Fibroblast of skin of scalp (primary cell): ENCODE measurements at places on chromosomes 2 and 18.

GRCh38 chr2:12083081-12083581, 336.7 kb downstream of the LPIN1 start:
- no peak for DNase-seq

DNA sequence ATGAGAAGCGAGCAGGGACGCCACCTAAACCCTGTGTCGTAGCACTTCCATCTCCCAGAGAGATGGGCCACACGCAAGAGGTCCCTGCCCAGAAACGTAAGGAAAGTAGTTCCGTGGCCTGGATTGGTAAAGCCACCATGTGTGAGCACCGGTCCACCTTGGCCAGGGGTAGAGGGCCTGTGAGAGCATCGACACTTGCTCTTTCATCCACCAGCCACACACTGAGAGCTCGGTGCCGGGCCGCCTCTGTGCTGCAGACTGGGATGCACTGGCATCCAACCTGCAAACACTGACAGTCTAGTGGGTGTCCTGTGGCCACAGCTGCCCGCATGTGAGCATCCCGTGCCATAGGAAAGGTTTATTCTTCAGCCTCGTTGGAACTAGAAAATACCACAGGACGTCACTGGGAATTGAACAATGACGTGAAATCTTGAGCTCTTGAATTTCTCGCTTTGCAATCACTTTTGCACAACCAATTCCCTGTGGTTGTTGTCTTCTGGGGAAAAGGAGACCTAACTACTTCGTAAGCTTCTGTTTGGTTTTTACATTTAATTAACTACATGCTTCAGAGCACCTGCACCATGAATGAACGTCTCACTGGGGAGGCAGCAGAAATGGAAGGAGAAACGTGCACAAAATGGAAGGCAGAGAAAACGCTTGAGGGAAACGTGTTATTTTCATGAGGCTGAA, 212.0 kb upstream of the RAB6C start:
- no peak for DNase-seq

DNA sequence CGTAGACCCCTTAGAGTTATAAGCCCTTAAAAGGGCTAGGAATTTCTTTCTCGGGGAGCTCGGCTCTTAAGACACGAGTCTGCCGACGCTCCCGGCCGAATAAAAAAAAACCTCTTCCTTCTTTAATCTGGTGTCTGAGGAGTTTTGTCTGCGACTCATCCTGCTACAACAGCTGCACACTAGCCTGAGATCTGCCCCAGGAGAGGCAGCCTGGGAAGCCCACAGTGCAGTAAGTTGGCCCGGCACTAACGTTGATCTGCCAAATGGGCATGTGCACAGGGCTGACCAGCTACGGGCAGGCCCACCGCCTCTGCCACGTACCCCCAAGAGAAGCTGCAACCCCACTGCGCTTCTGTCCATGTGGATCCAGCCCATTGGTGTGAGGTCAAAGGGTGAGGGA, 8.4 kb upstream of the LIMS2 start:
- peak; percentile 58 for DNase-seq

DNA sequence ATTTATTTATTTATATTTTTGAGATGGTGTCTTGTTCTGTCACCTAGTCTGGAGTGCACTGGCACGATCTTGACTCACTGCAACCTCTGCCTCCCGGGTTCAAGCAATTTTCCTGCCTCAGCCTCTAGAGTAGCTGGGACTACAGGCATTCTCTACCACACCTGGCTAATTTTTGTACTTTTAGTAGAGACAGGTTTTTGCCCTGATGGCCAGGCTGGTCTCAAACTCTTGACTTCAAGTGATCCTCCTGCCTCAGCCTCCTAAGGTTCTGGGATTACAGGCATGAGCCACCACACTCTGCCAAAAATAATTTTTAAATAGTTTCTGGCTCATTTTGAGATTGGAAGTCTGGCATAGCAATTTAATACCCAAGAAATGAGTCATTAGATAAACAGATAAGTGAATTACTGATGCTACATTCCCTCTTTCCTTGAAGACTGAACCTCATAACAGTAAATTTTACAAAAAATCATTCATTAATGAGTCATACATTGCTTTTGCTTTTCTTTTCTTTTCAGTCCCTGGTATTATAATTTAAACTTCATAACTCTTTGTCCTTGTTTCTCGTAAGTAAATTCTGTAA, 881.6 kb upstream of the PIK3C3 start:
- DNase-seq: peak; percentile 71

DNA sequence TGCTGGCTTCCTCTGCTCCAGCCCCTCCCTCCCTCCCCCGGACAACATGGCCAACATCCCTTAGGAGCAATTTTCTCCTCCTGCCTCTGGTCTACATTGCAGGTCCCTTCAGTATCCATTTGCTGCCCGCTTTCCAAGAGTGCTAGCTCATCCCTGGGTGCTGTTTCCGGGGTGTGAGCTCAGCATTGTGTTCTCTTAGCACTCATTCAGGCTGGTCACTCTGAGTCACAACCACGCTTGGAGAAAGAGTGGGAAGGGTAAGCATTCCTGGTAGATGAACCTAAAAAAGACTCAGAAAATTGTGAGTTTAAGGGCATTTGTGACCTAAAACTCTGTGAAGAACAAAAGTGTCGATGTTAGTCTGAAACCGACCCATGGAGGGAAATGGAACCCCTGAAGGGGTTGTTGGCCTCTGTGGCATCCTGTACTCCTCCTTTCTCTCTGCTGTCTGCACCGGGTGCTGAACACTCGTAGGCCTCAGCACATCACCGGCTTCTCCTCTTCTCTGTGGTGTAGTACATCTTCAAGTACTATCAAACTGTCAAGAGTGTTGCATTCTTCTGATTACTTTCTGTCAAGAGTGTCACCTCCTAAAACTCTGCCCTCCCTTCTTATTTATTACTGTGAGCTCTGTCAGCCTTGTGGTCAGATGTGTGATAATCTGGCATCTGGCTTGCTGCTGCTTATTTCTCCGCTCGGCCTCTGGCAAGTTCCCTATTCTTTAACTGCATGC, 73.0 kb downstream of the CTNNA2 start:
- peak; percentile 4 for DNase-seq

DNA sequence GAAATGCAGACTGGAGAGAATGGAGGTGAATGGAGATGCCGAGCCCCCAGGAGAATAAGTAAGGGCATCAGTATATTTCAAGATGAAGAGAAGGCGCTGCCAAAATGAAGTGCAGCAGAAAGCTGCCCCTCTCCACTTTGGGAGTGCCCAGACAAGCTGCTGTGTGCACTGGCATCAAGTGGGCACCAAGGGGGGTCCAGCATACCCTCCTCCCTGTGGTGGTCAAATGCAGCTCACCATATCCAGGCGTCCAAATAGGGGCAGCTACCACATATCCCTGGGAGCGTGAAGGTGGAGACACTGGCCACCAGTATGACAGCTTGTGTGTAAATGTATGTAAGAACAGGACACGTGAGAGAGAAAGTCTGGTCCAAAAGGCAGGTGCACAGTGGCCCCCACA, 236.6 kb downstream of the KLHL29 start:
- DNase-seq: no peak

DNA sequence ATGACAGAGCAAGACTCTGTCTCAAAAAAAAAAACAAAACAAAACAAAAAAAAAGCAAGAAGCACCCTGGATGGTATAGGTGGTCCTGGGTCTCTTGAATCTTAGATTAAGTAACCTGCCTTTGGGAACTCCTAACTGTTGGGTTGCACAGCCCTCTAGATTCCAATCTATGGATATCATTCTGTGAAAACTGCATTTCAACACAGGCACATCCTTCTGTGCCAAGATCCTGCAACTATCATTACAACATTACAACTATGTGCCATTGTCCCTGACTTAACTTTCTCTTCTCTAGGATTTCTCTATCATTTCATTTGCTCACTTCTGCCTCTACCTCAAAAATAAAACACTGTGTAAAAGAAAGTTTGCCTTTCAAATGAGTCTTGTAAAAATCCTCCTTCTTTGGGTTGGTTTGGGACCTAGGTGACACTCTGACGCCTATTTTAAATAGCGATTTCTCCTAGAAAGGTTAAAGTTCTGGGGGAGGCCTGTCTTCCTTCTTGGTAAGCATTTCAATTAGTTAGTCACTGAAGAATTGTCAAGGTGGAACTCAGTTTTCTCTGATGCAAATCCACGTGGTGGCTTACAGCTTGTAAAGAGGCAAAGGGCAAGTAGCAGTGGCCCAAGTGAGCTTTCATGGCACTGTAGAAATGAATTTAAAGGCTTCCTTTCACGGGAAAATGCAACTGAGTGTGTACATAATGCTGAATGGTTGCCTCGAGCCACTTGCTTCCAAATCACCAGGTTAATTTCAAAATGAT, 9.2 kb downstream of the LGALSL start:
- peak; percentile 31 for DNase-seq

- DNase-seq: no peak
Observed at GRCh38 chr18:48059455-48060010, 129.1 kb upstream of the SMAD2 start.

DNA sequence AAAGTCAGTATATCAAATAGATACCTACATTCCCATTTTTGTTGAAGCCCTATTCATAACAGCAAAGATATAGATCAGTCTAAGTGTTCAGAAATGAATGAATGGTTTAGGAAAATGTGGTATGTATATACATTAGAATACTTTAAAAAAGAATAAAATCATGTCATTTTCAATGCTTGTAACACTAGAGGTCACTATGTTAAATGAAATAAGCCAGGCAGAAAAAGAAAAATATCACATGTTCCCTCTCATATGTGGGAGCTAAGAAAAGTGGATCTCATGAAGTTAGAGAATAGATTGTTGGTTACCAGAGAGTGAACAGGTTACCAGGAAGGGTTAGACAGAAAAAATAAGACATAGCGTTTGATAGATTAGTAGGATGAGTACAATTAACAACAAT, 1111.0 kb upstream of the SLC39A10 start:
- peak; percentile 18 for DNase-seq

DNA sequence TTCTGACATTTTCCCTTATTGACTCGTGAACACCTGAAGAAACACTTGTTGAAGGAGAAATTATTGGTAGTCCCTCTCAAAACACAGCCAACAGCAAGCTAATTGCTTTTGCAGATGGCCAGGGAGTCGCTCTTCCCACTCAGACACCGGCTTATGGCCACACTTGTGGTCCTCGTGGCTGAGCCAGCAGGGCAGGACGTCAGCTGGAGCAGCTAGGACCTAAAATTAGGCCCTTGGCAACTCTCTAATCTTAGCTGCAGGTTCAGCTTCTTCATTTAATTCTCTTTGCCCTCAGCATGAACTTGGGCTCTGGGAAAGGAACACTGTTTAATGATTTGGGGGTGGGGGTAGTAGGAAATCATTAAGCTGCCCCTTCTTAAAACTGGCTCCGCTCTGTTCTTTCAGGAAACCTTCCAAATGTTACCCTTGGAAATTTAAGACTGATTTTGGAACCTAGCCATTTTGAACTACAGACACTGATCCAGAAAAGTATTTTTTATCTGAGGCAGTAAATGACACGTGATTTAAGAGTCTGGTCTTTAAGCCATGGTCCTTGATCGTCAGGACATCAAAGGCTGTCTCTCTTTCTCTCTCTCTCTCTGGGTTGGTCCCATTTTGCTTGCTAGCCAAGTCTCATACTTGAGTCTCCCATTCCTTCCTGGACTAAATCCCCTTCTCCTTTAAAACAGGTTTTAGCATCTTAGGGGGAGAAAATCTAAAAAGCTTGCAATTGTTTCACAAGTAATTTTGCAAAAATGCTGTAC, 77.5 kb downstream of the CDK15 start:
- DNase-seq: no peak

DNA sequence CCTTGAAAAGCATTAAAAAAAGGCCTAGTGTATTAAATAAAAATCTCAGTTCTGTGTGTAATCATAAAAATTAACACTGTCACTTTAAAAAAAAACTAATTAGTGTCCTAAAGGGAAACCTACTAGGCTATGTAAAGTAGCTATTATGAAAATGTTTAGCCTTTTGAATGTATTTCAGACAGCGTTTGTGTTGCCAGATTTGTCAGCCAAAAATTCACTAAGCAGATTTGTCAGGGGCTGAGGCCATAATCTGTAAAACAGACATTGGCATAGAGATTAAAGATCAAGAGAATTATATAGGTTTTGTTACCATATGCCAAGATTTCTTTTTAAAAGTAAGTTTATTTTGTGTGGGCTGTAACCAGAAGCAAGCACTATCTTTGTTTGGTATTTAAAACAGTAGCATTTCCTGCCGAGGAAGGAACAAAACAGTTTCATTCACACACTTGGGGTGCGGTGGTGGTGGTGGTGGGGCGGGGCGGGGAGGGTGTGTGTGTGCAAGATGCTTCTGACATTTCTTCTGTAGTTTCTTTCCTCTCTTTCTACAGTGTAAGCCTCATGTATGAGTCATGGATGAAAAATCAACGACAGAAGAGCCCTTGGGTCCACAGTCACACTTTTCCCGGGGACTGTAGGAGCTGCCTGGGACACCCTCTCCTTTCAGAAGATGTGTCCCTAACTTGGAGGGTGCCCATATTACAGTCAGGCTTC, 328.5 kb upstream of the FANCL start:
- DNase-seq: peak; percentile 46
